Central memory CD8-positive, alpha-beta T cell (primary cell): ENCODE measurements at places on chromosomes 5 and 9.

- no peak for DNase-seq
Measured at GRCh38 chr5:157327771-157328170, 61.8 kb downstream of the CYFIP2 start.

- no peak for DNase-seq
Measured at GRCh38 chr9:7592321-7593316, 207.0 kb downstream of the DMAC1 start.

- no peak for DNase-seq
Measured at GRCh38 chr9:134606951-134607731, 34.5 kb upstream of the COL5A1 start.

- DNase-seq, result no peak
Measured at GRCh38 chr9:93164085-93164484, 19.9 kb upstream of the WNK2 start.

DNA sequence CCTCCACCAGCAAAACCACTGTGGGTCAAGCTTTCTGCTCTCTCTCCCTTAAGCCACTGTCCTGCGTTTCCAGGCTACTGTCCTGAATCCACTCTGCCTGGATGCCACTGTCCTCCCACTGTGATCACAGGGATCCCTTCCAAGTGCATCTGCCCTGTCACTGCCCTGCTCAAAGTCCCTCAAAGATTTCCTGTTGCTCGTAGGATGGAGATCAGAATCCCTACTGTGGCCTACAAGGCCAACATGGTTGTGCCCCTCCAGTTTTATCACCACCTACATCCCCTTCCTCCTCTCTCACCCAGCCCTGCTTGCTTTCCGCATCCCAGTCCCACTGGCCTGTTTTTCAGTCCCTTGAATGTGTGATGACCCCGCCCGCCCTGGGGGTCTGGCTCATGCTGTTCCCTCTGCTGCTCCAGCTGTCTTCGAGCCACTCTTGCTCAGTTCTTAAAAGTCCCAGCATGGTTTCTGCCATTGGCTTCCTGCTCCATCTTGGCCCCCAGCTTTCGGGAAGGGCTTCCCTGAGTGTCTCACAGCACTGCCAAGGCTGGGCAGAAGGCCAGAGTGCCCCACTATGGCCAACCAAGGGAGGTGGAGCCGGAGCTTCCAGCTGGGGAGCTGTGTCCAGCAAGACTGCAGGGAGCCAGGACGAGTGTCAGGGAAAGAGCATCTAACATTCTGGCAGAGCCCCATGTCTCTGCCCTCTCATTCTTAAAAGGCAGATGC, 12.9 kb upstream of the FRRS1L start:
- no peak for DNase-seq

- DNase-seq, result no peak
Measured at GRCh38 chr5:82918311-82919031, 158.7 kb downstream of the TMEM167A start.

- no peak for DNase-seq
Measured at GRCh38 chr5:83937837-83938236, 217.2 kb upstream of the HAPLN1 start.

- DNase-seq, result no peak
Measured at GRCh38 chr9:6029604-6030274, 14.3 kb upstream of the RANBP6 start.

DNA sequence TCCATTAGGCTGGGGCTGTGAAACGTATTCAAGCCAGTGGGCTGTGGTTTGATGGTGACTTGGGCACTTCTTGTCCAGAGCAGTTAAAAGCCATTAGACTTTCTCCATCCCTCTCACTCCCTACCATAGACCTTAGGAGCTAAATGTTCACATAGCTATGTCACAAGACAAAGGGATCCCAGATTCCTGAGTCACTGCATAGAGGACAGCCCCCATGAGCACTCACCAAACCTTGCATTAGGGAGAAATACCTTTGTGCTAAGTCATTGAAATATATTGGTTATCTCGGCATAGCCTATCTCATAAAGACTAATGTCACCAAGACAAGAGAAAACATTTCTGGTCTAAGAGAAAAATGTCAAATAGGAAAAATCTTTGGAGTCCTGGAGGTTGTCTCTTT, 104.3 kb downstream of the TRPM6 start:
- no peak for DNase-seq

- no peak for DNase-seq
Measured at GRCh38 chr9:134177186-134177585, 12.8 kb upstream of the RNU6ATAC start.

GRCh38 chr9:127930231-127931091, at the start of gene PIP5KL1:
PIP5KL1 (minus strand) TSS chr9:127930777; CDS start chr9:127930752, 25 bp downstream.
- peak; percentile 45 for DNase-seq

GRCh38 chr9:124122321-124122720, 110.8 kb downstream of the LHX2 start:
- no peak for DNase-seq
